ENCODE measurements at places on chromosomes 2 and 18.

DNA sequence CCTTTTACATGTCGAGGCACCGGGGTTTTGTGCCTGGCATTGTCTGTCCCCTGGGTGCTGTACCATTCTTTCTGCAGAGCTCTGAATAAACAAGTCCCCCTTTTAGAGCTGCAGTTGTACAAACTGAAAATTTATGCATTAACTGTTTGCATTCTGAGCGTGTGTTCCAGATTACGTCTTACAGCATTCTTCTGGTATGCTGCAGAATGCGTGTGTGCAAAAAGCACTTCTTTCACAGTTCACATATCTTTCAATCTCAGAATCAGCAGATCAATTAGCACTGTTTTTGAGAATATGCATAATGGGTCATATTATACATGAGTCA is 27.5 kb downstream of the MEIS1 start:
- DNase-seq = no peak

- no peak for DNase-seq
These were observed 163.9 kb downstream of the GFPT1 start for GRCh38 chr2:69222953-69223658.

GRCh38 chr2:196592911-196593881 is 46.3 kb upstream of the CCDC150 start:
- DNase-seq = peak; percentile 70

DNA sequence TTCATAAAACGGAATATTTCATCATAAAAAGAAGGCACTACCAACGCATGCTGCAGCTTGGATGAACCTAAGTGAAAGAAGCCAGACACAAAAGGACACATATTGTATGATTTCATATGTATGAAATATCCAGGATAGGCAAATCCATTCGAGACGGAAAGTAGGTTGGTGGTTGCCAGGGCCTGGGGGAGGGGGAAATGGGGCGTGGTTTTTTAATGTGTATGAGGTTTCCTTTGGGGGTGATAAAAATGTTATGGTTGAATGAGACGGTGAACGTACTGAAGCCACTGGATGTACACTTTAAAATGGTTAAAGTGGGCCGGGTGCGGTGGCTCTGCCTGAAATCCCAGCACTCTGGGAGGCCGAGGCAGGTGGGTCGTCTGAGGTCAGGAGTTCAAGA is 20.0 kb upstream of the SPATA3 start:
- DNase-seq = no peak

DNA sequence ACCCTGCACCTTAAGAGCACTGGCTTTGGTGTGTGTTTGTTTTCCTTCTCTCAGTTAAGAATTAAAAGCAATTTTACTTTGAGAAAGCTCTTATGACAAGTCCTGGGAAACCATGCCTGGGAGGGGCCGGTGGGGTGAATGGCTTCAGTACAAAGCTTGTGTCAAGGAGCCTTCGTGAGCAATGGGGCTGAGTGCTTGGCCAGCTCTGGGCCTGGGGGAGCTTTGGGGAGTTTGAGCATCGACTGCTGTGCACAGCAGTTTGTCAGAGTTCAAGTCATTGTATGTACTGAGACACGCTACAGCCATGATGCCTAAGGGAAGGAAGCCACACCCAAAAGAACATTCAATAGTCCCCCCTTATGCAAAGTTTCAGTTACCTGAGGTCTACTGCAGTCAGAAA is 75.8 kb downstream of the ARHGEF4 start:
- no peak for DNase-seq

- DNase-seq = no peak
These were observed 18.8 kb upstream of the MRPL33 start for GRCh38 chr2:27752551-27753237.

GRCh38 chr2:238162251-238162845 is 3.6 kb downstream of the ERFE start:
- no peak for DNase-seq

Data from femur (tissue), 1 donor.